ENCODE measurements at places on chromosomes 16 and 17.

GRCh38 chr17:80987941-80988461 lies 3.6 kb upstream of the CHMP6 start:
- DNase-seq, result no peak

GRCh38 chr16:89019511-89019910 lies 42.5 kb upstream of the CBFA2T3 start:
- DNase-seq, result no peak

DNA sequence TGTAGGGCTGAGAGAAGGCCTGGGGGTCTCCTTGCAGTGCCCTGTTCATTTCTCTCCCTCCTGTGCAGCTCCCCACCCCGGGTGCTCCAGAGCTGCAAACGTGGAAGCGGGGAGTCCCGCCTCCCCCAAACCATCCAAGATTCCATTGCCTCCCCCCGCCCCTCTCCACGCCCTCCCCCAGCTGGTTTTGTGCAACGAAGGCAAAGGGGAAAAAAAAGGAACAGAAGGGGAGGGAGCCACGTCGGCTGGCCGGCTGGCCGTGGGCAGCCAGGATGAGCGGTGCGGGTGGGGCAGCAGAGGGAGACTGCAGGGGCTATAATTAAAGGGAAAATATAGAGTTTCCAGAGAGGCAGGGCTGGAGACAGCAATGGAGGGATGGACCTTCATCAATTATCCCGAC lies 1.7 kb upstream of the COL1A1 start:
- no peak for DNase-seq

DNA sequence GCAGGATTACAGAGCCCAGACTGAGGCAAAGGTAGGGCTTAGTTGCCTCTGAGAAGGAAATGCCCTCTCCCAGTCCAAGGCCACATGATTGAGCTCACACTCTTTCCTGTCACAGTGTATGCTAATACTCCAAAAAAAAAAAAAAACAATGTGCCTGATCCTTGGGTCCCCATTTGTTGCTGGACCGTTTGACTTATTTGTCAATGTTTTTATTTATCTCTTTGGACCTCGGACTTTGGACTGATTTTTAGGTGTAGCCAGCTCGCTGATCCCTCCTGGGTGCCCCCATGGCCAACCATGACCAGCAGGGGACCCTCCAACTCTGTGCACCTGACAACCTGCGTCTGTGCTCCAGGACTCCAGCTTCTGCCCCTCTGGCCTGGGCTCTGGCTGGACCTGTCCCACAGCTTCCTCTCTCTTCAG lies 622 bp upstream of the CCL16 start:
- DNase-seq, result no peak

- DNase-seq, result no peak
Observed at GRCh38 chr16:24077966-24078365, 178.2 kb upstream of the CACNG3 start.

DNA sequence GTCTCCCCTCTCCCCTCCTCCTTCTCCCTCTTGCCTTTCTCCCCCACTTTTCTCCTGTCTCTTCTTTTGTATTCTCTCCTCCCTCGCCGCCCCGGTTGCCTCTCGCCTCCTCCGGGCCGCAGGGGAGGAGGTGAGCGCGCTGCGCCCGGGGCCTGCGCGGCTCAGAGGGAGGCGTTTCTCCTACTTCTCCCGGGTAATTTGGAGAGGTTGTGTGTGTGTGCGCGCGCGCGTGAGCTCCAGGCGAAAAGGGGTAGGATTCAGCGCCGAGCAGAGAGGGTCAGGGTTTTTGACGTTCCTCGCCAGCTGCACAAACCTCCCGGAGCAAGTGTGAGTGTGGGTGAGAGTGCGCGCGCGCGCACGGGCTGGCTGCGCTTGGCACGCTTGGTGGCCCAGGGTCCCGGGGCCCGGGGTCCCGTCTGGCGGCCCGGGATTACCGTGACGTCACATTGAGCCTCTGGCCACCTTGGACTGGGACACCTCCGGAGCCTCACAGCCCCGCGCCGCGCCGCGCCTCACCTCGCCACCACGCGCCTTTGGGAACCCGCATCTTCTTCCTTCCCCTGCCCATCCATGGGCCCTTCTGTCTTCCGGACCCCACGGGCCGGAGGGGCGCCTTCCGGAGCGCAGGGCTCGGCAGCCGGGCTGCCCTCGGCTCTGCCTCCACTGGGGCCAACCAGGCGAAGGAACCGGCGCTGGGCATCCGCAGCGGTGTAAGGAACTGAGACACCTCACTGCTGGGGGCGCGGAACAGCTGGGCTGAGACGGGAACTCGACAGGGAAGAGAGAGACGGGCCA lies 479 bp downstream of the IRX6 start:
- DNase-seq, result no peak

GRCh38 chr16:27202923-27203506 lies 311 bp upstream of the KDM8 start:
- no peak for DNase-seq

DNA sequence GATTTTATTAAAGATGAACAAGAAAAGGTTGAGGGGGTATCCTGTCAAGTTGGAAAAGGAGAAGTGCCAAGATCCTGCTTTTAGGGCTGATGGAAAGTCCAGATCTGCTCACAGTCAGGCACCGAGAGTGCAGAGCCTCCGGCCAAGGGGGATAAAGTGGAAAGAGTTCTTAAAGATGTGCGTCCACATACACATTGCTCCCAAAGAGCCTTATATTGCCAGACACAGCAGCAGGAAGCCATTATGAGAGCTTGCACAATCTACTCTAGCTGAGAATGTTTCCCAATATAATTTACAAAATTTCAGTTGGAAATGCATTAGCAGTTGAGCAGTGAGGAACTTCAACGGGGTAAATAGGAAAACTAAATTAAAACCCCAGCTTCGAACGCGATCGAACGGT lies 95.6 kb downstream of the SALL1 start:
- no peak for DNase-seq

DNA sequence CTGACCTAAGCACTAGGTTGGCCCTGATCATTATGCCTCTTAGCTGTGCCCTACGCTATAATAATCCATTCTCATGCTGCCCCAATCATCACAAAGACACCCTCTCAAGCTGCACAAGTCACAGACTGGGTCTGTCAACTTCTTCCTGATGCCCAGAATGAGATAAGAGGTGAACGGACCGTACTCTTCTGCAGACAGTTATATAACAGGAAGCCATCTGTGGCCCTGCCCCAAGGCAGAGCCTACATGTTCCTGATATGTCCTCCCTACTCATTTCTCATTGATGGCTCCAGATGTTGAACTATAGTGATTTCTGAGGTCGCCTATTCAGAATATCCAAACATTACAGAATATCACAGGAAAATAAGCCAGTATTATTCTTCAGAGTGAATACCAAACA lies 471.6 kb upstream of the ERCC4 start:
- DNase-seq, result no peak

DNA sequence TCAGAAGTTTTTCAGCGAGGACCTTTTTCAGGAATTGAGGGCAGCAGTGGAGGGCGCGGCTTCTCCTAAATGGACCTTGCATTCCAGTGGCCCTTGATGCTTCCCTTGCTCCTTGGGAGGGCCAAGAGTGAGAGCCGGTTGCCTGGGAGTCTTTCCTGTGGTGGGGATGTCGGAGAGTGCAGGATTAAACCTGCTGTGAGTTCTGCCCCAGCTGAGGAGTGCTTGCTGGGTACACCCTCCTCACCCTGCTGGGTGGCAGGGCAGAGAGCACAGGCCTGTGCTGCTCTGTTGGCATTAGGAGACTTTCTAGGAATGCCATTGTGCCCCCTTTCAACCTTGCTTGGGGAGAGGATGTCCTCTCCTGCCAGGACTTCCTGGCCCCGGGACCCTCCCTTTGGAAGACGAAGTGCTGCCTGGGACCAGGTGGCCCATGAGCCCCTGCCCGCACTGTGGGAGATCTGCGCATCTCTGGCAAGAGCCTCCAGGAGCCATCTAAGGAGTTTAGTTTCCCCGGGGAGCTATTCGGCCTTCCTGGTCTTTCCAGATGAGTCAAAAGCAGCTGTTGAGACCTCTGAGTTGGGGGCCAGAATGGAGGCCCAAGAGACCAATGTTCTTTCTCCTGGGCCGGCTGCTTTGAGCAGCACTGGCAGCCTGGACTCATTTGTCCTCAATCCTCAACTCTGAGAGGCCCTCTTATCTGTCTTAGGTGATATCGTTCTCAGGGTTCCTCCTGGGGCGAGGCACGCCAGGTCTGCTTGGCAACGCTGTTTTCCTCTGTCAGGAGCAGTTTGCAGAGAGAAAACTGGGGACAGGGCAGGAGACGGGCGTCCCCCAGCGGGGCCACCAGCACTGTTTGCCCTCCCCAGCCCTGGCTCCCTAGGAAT lies 5.6 kb downstream of the LLGL2 start:
- DNase-seq, result no peak

DNA sequence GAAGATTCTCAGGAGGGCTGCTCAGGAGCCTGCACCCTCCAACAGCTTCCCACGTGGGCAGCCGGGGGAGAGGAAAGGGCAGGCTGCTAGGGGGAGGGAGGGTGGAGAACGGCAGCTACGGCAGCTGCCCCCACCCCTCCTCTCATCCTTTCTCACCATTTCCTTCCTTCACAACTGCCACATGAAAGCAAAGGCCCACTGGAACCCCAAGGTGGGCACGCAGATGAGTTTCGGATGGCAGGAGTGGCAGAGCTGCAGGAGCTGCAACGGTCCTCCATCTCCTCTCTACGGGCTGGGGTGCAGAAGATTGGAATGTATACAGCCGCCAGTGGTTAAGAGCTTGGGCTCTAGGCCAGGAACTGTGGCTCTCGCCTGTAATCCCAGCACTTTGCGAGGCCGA lies 77.7 kb downstream of the GAS7 start:
- no peak for DNase-seq

DNA sequence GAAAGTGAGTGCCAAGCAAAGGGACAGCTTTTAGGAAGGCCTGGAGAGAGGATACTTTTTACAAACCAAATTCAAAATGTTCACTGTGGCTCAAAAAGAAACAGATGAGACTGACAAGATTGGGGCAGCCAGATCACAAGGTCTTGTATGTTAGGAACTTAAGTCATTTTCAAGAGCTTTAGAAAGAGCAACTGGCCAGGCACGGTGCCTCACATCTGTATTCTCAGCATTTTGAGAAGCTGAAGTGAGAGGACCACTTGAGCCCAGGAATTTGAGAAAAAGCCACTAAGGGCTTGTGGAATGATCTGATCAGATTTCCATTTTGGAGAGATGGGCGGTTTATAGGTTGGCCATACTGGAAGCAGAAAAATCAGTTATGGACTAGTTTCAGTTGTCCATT lies 17.2 kb downstream of the SPAG9 start:
- no peak for DNase-seq

GRCh38 chr16:85568519-85568918 lies 44.6 kb upstream of the GSE1 start:
- no peak for DNase-seq

DNA sequence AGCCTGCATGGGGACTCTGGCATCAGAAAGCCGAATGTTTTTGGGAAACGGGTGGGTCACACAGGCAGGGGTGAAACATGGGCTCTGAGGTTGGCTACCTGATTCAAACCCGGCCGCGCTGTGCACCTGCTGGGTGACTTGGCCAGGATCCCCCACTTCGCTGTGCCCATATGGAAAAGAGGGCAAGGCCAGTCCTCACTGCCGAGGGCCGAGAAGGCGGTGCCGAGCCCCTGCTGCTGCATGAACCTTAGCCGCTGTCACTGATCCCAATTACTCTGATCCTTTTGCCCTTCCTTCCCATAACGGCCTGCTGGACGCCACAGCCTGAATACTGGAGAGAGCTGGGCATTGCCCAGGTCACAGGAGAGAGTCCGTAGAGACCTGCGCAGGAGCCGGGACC lies 17.7 kb downstream of the KDM8 start:
- DNase-seq, result no peak

DNA sequence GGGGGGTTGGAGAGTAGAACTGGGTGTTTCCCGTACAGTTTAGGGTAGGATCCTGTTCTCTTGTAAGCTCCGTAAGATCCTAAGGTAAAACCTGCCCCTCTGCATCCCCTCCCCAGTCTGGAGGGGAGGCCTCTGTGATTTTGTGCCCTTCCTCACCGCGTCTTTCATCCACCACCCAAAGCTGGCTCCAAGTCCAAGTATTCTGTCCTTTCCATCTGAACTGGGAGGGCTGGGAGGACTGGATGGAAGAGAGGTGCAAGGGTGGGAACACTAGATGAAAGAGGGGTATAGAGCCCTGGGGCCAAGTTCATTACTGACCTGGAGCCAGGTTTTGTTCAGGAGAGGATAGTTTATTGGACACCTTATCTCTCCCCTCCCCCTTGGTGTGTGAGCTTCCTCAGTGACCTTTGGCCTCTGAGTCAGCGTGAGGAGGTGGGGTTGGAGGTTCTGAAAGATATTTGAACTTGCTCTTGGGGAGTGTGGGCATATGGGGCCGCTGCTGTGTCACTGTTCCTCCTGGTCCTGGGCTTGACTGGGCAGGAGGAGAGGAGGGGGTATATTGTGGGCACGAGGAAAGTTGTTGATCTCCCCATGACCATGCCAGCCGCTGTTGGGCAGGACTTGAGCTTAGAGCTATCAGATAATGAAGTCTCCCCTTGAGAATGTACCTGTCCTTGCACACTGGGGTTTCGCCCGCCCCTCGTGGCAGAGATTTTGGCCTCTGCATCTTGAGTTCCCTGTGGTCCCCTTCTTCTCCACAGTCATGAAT lies 1.6 kb downstream of the LASP1 start:
- DNase-seq, result peak; percentile 91

DNA sequence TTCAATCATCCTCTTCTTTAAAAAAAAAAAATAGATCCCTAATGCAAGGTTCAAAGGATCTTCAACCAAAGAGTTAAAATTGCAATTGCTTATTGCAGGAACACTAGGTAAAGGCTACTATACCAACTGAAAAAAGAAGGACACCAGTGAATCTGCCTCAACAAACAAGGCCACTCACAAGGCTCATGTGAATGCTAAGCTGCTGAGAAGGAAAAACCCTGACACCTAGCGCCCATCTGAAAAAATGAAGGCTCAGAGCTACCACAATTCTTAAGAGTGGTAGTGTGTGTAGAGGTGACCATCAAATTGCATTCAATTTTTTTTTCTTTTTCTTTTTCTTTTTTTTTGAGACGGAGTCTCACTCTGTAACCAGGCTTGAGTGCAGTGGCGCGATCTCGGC lies 201.6 kb upstream of the C17orf78 start:
- no peak for DNase-seq

DNA sequence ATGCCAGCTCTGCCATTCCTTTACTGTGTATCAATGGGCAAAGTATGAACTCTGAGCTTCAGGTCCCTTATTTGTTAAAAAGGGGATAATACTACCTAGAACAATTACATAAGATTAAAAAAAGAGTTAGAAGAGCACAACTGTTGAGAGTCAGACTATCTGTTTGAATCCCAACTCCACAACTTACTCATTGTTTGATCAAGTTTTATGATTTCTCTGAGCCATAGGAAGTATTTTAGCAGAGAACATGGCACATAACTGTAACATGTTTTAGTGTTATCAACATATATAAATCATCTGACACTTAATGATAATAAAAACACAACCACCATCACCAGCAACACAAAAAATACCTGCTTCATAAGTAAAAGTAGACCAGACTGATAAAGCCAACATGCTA lies 421.3 kb downstream of the ZFHX3 start:
- DNase-seq, result no peak

GRCh38 chr16:58500430-58501241 lies 693 bp downstream of the NDRG4 start:
- DNase-seq, result no peak

GRCh38 chr17:73914536-73915274 lies 270.5 kb upstream of the SDK2 start:
- DNase-seq, result no peak

- DNase-seq, result no peak
Observed at GRCh38 chr16:4679156-4679849, 14.1 kb upstream of the NUDT16L1 start.

All from activated CD4-positive, alpha-beta T cell treated with anti-CD3 and anti-CD28 coated beads, Interleukin-2, amount 10 ng/mL, durations not matched to agents 24 days and 14 days (primary cell).